Osteoblast (primary cell): ENCODE measurements at places on chromosomes 2 and 18.

DNA sequence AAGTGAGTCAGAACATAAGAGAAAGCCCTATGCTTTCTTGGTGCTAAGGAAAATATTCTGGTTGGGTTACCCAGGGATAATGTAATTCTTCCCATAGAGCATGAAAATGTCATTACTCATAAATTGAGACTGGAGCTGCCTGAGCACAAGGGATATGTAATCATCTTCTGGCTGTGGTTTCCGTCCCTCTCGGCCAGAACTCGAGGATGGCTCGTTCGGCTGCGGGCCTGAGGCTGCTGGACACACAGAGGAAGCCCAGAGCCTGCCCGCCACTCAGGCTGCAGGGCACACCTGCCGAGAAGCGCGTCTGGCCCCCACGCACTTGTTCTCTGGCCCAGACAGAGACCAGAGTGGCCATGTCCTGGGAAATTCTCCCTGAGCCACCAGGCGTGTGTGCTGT lies 104.9 kb downstream of the ASAP2 start:
- DNase-seq: peak; percentile 97

- no peak for DNase-seq
Observed at GRCh38 chr2:51880153-51880552, 848.2 kb upstream of the NRXN1 start.

DNA sequence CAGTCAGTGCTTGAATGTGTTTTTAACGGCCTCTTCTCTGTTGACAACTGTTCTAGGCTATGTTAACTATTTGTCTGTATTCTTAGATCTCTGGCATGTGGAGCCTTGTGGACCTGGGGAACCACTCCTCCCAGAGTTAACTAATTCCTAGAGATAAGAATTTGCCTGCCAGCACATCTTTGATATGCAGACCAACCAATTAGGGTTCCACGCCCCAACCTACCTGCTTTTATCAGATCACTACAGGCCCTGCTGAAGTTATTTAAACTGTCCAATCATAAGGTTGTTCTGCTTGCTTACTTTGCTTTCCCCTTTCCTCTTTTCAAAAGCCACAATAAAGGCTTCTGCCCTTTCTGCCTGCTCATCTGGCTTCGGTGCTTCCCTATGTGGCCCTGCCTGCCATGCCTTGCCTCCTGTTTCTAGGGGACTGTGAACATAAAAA lies 8.5 kb upstream of the CYBRD1 start:
- no peak for DNase-seq

- DNase-seq: peak; percentile 98
Observed at GRCh38 chr18:57803103-57803969, at the start of gene ATP8B1. TSS of gene ATP8B1 (minus strand) at chr18:57803315. CDS start at chr18:57731807, 71,508 bp downstream.

DNA sequence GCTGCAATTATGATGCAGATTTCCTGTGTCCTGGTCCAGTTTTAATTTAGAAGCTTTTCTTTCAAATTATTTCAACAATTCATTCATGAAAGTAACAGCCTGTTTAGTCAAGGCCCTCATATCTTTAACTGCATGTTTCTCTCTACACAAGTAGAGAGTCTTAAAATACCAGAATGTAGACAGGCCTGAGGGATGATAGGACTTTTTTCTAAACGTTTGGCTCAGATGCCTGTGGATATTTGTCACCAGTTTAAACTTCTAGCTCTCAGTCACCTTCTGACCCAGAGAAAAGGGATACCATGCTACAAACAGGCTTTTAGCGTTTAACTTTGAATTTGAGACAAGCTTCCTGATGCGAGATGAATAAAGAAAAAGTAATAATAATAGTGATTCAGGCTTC lies 15.7 kb downstream of the COL5A2 start:
- DNase-seq: no peak

GRCh38 chr18:49865401-49865800 lies 52.1 kb upstream of the ACAA2 start:
- no peak for DNase-seq

GRCh38 chr2:176753752-176754474 lies 458.7 kb upstream of the HNRNPA3 start:
- DNase-seq: no peak

DNA sequence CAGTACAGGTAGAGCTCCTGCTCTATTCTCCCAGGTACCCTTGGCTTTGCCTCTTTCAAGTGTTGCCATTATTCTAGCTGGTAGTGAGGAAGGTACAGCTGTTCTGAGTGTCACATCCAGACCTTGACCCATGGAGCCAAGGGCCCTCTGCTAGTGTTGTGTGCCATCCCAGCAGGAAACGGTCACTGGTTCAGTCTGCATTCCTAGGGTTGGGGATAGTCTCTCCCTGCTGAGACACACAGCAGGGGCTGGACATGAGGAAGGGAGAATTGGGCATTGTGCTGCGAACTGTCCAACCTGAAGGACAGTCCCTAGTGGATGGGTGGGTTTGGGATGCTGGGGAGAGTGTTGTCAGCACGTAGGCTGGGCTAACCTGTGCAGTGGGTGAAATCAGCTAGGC lies 59.1 kb downstream of the FARP2 start:
- peak; percentile 47 for DNase-seq

- no peak for DNase-seq
Observed at GRCh38 chr18:9771977-9772660, 64.0 kb downstream of the RAB31 start.

DNA sequence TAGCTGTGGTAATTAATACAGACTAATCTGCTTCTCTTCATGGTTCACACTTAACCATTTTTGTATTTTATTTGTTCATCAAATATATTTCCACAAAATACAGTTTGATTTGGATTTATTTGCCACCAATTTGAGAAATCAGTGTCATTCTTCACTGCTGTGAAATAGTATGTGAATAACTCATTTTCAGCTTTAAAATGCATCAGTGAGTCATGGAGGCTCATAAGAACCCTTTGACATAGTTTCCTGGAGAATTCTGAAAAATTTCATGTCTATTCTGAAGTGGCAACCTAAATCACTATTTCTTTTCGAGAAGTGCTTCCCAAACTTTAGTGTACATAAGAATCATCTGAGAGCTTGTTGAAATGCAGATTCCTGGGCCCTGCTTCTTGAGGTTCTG lies 1026.7 kb upstream of the ACVR2A start:
- no peak for DNase-seq

- DNase-seq: peak; percentile 52
Observed at GRCh38 chr18:5073026-5073944, 123.8 kb downstream of the AKAIN1 start.

- DNase-seq: no peak
Observed at GRCh38 chr2:146992057-146992456, 852.8 kb upstream of the ACVR2A start.

DNA sequence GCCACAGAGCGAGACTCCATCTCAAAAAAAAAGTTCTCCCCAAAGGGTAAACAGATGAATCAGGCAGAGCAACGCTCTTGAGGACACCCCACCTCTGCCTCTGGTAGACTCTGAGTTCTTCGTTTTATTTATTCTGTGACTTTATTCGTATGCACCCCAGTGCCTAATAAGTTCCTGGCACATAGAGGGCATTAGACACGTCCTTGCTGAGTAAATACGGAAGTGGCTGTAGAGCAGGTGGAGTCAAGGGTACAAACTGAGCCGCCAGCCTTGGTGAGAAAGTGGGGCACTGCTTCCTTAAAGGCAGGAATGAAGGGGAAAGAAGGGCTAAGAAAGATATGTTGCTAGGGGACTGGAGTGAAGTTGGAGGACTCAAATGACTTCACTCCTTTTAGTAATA lies 12.9 kb downstream of the SULT1C2 start:
- DNase-seq: no peak

- DNase-seq: no peak
Observed at GRCh38 chr2:154720651-154721050, 22.2 kb downstream of the KCNJ3 start.

GRCh38 chr2:170044751-170045478 lies 133.0 kb upstream of the MYO3B start:
- no peak for DNase-seq

DNA sequence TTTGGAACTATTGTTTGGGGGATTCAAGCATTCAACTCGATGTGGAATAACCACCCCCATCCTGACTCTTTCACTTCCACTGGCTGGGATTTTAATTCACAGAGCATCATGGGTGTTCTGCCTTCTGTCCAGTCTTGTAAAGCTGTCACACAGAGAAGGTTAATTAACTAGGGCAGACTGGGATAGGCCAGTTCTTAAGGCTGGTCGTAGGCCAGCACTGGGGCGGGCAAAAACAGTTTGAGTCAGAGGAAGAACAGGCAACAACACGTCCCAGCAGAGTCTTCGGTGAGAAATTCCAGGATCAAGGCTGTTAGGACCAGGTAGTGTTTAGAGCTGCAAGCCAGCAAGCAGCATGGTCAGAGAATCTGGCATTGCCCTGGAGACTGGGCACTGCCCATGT lies 4.0 kb upstream of the RNF152 start:
- DNase-seq: peak; percentile 92

- DNase-seq: no peak
Observed at GRCh38 chr18:3742541-3742940, 292.6 kb downstream of the TGIF1 start.

GRCh38 chr2:149029307-149029965 lies 9.1 kb upstream of the LYPD6B start:
- no peak for DNase-seq

DNA sequence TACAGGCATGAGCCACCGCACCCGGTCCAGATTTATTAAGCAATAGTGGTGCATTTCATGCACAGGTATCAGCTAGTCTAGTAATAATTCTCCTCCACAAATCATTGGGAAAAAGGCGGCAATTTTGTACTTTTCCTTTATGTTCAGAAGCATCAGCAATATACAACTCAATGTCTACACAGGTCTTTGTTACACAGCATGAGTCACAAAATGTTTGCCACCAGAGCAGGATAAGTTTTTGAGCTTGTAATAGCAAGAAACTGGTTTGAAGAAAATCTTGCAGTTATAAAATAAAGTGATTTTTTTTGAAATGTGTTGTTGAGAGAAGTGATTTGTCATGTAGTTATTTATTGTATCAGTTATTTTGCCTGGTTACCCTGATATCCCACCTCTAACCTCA lies 4.8 kb upstream of the ITPRIPL1 start:
- peak; percentile 25 for DNase-seq

- no peak for DNase-seq
Observed at GRCh38 chr18:32612651-32613050, 142.0 kb upstream of the GAREM1 start.

- DNase-seq: no peak
Observed at GRCh38 chr2:78896536-78896935, 129.0 kb upstream of the REG3G start.

DNA sequence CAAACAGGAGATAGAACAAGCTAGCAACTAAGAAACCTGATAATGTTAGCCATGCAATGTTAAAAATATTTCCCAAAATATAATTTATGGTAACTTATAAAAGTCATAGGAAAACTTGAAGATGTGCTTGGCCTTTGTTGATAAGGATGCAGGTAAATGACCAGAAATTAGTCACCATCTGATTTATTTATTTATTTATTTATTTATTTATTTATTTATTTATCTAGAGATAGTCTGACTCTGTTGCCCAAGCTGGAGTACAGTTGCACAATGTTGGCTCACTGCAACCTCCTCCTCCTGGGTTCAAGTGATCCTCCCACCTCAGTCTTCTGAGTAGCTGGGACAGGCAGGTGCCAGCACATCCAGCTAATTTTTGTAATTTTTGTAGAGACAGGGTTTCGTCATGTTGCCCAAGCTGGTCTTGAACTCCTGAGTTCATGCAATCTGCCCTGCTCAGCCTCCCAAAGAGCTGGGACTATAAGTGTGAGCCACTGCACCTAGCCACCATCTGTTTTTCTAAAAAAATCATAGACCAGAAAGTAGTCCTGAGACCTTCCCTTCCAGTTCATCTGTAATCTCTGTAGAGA lies 109.5 kb downstream of the DHRS9 start:
- DNase-seq: peak; percentile 48

DNA sequence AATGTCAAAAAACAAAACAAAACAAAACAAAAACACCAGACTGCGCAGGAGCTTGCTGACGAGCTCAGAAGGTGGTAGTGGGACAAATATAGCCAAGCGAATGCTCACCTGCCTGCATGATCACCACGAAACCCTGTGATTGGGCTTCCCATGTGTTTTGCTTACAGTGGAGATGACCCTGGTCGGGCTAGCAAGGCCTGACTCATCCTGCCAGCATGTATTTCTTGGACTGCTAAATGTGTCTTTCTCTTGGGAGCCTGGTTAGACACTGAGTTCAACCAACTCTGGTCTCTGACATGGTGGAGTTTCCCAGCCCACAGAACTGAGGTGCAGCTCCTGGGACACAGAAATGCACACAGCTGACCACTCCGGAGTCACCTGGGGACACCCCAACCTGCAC lies 30.7 kb upstream of the DUSP2 start:
- DNase-seq: peak; percentile 94

GRCh38 chr2:207483477-207483876 lies 46.3 kb upstream of the CREB1 start:
- DNase-seq: no peak

DNA sequence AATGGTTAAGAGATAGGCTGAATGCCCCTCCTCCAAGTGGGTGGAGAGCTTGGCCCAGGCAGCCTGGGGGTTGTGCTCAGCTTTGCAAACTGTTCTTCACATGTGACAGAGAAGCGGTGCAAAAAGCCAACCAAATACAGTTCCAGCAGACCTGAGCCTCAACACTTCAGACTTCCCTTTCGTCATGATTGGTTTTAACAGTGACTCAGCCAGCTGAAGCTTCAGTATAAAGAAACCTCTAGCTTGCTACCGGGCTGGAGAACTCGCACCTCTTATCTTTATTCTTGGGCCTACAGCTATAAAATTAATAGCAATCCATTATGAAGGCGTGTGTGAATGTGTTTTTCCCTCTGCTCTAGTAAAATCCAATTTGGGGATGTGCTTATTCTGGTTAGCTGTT lies 20.0 kb downstream of the SETBP1 start:
- no peak for DNase-seq

- DNase-seq: no peak
Observed at GRCh38 chr2:64970495-64970894, 18.7 kb upstream of the SLC1A4 start.

DNA sequence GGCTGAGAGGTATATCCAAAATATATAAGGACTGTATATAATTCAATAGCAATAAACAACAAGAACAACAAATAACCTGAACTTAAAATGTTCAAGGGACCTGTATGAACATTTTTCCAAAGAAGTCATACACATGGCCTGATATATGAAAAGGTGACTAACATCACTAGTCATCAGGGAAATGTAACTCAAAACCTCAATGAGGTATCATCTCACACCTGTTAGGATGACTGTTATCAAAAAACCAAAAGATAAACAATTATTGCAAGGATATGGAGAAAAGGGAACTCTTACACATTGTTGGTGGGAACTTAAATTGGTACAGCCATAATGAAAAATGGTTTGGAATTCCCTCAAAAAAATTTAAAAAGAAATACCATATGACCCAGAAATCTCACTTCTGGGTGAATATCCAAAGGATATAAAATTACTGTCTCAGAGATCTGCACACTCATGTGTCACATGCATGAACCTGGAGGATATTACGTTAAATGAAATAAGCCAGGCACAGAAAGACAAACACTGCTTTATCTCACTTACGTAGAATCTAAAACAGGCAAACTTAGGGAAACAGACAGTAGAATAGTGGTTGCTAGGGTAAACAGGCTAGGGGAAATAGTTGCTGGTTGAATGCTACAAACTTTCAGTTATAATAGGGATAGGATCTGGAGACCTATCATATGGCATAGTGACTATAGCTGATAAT lies 334.5 kb upstream of the MMADHC start:
- DNase-seq: no peak

- DNase-seq: no peak
Observed at GRCh38 chr2:168052773-168053172, 194.6 kb downstream of the STK39 start.
